Activated T-cell treated with anti-CD3 and anti-CD28 coated beads, Interleukin-2, amount 50 U/mL, for 1 hour (primary cell): ENCODE measurements at places on chromosomes 16 and 17.

GRCh38 chr17:34171245-34171818 is 83.8 kb upstream of the CCL2 start:
- peak; percentile 36 for DNase-seq

DNA sequence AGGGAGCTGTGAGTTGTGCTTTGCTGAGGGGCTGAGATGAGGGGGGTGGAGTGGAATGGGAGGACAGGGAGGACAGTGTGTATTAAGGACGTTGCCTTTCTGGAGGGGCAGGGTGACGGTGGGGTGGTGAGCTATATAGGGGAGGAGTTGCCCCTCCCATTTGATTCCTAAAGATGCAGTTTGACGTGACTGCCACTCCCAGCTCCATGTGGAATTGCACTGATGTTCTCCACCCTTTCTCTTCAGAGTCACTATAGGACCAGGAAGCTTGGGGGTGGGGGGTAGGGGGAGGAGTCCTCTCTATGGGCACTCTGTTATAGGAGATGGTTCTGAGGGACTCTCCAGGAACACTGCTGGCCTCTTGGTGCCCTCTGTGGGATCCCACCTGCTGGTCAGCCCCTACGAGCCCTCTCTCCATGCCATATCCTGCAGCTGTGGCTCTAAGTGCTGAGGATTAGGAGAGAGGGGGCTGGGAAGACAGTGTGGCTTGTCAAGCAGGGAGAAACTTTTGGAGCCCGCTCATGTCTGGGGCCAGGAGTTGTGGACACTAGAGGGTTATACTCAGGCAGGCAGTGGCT is 3.8 kb upstream of the NGFR start:
- no peak for DNase-seq

DNA sequence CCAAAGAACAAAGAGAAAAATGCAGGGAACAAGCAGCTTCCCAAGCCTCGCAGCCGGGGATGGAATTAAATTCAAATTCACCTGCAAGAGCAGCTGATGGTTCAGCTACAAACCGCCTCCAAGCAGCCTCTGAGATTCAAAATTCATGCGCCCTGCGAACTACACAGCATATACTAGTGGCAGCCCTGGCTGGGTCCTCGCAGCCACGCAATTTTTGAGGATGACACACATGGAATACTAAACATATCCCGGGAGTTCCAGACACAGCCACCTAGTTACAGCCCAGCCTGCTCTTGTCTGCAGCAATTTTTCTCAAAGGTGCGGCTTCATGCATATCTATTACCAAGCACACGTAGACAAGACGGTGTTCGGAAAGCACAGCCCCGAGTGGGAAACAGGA is 35.9 kb upstream of the KIFC3 start:
- DNase-seq: no peak

DNA sequence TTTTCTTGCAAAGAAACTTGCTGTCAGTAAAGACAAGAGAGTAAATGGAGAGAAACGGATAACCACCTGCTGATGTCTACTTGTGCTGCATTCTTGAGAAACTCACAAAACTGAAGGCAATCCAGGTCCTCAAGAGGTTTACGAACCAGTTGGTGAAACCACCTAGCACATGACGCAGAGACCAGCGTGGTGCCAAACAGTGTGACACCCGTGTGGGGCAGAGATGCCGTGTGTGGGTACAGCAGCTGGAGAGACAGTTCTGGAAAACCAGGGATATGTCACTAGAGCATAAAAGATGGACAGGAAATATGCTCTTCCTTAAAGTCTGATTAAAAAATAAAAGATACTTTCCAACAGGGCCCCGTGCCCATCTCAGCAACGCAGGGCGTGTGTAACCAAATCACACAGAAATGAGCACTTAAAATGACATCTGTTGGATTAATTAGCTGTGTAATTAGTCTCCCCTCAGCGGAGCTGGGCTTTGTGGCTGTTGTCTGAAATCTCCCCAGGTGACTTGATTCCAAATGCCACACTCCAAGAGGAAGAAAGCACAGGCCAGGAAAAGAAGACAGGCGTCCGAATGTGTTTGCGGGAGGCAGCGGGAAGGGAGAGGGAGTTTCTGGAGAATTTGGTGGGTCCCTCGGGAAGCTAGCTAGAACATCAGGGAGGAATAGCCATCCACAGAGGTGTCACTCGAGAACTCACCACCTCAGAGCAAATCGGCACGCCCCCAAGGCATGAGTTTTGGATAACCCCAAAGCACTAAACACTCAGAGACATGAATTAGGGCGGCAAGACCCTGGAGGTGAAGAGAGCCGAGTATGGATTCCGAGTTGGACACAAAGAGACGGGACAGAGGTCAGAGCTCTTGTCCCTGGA is 109.8 kb downstream of the ZFHX3 start:
- no peak for DNase-seq

GRCh38 chr17:77027271-77027889 is 113.4 kb upstream of the SEC14L1 start:
- DNase-seq: no peak

- peak; percentile 42 for DNase-seq
These were observed at the start of gene NDRG4 for GRCh38 chr16:58499615-58500351. TSS of gene NDRG4 (plus strand) at chr16:58500143. CDS start at chr16:58500249, 106 bp downstream.

- no peak for DNase-seq
These were observed 134.7 kb downstream of the ZNF778 start for GRCh38 chr16:89352091-89352681.

DNA sequence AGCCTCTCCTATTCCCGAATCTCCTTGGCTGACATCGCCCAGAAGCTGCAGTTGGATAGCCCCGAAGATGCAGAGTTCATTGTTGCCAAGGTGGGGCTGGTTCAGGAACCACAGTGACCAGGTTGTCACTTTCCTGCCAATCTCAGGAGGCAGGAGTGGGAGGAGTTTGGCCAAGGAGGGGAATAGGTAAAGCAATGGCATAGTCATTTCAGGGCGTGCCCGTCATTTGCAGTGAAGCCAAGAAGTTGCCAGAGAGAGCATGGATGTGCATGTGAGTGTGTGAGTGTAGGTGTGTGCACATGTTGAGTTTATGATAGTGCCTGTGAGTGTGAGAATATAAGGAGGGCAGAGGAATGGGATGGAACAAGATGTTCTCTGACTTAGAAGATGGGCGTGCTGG is 14.8 kb downstream of the PSMD3 start:
- DNase-seq: no peak

DNA sequence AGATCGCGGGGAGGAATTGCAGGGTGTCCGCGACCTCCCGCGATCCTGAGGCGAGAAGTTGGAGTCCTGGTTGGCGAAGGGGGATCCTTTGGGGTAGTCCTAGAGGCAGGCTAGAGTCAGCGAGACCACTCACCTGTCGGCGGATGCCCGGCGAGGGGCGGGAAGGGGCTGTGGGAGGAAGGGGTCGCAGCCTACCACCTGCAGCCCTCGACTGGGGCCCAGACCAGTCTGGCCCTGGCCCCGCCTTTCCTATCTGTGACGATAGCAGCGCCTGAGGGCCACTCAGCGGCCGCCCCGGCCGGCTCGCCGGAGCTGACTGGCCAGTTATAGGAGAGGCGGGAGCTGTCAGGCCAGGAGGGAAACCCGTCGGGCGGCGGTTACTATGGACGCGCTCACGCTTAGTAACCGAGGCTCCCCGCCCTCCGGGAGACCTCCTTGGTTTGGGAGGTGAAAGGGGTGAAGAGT is at the start of gene TEKT3:
Gene TEKT3, minus strand, starts transcription at position 213 of the 465 bp plus-strand sequence. CDS start 10,012 bp downstream, outside the sequence.
- no peak for DNase-seq
